MG63 (cell line): ENCODE measurements at places on chromosomes 1 and 21. TPM values are rescaled to one million over a fixed set of nuclear protein-coding genes. Genes with fewer than 3 reads are reported as not detected.

DNA sequence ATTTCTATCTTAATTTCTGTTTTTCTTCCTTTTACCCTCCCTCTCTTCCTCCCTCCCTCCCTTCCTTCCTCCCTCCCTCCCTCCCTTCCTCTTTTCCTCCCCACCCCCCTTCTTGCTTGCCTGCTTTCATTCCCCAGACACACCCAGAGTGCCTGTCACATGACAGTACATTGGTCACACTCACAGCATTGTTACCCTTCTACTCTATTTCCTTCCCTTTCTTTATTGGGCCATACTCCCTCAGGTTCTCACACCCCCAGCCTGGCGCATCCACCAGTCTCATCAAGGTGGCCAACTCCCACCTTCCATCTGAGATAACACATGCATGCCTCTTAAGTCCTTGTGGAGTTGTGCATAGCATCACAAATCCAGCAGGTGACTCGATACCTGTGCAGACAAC is 10.9 kb downstream of the TMPRSS3 start:
- DNase-seq = no peak

DNA sequence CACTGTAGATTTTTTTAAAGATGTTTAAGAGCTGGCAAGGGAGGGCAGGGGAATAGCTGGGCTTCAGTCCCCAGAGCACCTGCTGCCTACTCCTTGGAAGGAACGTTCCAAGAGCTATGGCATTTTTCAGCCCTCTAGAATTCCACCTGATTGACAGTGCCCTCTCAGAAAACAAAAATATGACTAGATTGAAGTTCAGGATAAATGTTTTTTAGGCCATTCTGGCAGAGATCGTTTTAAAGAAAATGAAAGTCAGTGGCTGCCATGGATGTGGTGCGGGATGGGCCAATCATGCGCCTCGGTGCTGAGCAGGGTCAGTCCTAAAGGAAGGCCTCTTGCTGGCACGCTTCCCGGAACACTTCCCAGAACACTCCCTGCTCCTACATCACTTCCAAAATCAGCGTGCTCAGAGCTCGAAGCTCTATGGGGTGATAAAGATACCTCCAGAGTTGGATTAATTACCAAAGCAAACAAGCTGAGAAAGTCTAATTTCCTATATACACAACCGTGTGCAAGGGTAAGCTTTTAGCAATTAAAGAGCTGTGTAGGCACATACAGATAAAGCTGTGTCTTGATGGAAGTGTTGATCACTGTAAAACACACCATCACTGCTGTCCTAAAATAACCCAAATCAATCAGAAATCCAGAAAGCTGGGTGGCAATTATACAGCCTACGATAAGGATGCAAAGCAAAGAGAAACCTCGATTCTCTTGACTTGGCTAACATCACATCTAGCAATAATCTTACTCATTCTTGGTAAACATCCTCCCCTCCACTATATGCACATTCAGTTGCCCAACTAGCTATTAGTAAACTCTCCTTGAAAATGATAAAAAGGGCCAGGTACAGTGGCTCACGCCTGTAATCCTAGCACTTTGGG is 34.6 kb downstream of the TGFBR3 start:
- DNase-seq = peak; percentile 79

GRCh38 chr1:192984080-192984479 is 75.1 kb downstream of the UCHL5 start:
- no peak for DNase-seq

DNA sequence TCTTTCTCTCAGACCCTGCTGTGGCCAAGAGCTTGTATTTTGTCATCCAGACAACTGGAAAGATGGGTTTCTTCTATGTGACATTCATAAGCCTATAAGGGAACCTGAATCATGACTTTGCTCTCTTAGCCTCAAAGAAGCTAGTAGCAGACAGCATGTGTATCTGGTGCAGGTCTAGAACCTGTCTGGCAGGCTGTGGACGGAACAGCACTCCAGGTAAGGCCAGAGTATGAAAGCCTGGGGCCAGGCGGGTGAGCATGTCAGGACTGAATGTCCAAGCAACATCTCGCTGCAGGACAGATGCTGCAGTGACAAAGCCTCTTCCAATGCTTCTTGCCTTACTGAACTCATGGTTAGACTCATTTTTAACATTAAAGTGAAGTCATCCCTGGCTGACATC is 32.8 kb downstream of the AKNAD1 start:
- DNase-seq = no peak

DNA sequence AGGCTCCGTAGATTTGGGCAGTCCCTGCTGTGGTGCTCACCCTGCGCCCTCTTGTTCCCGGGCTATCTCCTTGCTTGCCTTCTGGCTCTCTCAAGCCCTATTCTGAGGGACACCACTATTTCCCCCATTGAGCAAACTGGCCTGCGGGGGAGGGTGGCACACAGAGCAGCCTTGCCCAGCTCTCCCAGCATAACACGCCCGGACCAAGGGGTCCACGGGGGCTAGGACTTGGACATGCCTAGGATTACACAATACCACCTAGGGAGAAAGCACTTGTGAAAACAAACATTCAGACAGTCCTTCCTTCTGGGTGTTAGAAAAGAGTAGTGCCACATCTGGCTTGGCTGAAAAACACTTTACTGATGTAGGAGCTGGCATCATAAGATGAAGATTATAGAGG is 7.4 kb downstream of the TADA1 start:
- DNase-seq = no peak

GRCh38 chr1:172451002-172451443 is 7.2 kb upstream of the PIGC start:
- DNase-seq = peak; percentile 37

KLF17 gene
- 3.1 TPM in 1 of 2 replicates, not detected in the other for total RNA-seq

KRTAP22-2 gene
- total RNA-seq = not detected in 2 replicates

CFAP141 gene
- not detected in 2 replicates for total RNA-seq

SLC9C2 gene
- total RNA-seq = not detected in 2 replicates

TUT4 gene
- 10.9 and 60.2 TPM in 2 replicates for total RNA-seq
